Stimulated activated CD4-positive, alpha-beta T cell treated with anti-CD3 and anti-CD28 coated beads, Interleukin-1b, Interleukin-23, amount 100 ng/mL, for 1 hour (primary cell): ENCODE measurements at places on chromosomes 16 and 17.

GRCh38 chr16:89187032-89187769, 13.1 kb downstream of the SLC22A31 start:
- DNase-seq, result no peak

DNA sequence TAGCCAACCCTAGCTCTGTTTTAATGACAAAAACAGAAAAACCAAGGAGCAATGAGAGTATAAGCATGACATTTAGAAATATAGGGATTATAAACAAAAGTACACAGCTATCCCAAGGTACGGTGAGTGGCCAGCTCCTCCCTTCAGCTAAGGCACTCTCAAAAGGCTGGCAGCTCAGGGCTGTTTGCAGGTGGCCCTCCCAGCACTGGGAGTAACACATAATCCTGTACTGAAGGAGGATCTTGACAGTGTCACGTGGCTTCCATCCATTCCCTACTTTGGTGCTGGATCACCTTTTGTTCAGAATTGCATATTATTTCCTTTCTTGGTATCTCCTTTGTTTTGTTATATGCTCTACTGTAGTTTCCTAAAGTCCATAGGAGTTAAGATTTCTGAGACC, 500.8 kb downstream of the KCNJ18 start:
- DNase-seq, result no peak

DNA sequence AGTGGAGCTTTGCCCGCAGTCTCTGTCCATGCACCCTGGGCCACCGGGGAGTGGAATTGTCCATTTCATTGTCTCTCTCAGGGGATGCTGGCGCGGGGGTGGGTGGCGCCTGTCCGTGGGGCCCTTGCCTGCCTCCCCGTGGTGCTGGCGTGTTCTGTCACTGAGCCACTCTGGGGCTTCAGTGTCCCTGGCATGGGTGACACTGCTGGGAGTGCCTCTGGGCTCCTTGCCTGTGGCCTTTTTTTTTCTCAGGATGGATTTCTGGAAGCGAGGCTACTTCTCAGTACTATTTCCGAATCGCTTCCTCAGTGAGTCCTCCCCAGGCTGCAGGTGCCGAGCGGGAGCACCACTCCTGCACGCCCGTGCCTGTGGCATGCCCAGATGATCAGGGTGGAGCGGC, 55.0 kb downstream of the PDPK1 start:
- no peak for DNase-seq

GRCh38 chr17:1107777-1108477, 71.9 kb downstream of the ABR start:
- DNase-seq, result no peak

DNA sequence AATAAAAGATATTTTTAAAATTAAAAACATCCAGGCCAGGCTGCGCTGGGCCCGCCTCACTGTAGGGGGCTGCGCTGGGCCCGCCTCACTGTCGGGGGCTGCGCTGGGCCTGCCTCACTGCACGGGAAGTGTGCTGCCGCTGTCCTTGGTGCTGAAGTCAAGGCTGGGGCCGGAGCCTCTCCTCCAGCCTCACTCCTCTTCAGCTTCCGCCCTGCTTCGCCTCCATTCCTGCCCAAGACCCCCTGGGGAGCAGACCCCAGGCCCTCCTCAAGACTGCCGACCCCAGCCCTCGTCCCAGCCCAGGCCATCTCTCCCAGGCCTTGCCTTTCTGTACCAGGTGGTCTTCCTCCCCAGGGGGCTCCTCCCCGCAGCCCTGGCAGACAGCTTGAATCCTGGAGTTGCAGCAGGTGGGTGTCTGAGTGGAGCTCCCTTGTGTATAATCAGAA, 26.2 kb downstream of the ENDOV start:
- peak; percentile 22 for DNase-seq

DNA sequence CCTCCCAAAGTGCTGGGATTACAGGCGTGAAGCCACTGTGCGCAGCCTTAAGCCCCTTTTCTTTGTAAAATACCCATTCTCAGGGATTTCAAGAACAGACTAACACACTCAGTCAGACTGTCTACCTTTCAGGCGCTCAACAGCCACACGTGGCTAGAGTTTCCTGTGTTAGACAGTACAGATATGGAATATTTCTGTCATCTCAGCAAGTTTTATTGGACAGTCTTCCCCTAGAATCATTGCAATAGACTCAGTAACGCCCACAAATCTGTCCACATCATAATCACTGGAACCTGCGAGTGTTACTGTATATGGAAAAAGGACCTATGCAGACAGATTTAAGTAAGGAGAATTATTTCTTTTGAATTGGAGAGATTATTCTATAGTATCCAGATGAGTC, 160.5 kb downstream of the RBFOX1 start:
- no peak for DNase-seq

DNA sequence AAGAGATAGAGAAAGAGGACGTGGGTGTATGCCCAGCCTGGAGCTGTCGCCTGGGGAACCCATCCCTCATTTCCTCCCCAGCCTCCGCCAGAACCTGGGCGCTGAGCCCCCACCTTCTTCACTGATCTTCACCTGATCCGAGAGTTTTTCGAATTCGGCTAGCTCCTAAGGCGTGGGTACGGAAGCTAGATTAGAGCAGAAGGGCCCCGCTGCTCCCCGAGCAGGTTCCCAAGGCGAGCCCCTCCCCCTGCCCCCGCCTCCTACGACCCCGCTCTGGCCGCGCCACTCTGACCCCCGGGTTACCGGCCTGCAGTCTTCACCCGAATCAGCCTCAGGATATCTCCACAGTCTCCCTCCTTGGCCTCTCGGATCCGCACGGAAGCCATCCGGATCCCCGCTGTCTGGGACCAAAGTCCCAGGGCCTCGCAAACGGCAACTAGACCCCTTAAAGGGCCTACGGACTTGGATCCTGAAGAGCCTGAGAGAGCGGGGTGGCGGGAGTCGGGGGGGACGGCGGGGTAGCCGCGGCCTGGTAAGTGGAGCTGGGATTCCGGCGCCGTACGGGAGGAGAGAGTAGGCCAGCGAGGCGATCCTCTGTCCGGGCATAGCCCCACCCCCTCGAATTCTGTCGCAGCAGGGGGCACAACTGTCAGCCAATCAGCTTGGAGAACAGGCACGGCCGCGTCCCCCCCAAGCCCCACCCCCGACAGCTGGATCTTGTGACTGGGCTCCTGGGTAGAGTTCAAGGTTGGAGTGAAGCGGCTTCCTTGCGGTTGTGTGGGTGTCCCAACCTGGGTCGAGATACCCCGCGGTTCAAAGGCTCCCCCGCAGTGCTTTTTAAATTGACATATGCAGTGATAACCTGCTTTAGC, at the start of gene SAT2:
SAT2 (minus strand) TSS at position 572 of the 872 bp plus-strand sequence; CDS start at position 386, 186 bp downstream.
- DNase-seq, result peak; percentile 69

- no peak for DNase-seq
Observed at GRCh38 chr17:48236681-48237134, 129.1 kb downstream of the SNX11 start.

GRCh38 chr17:35314415-35315216, 58.8 kb downstream of the SLFN11 start:
- DNase-seq, result no peak

GRCh38 chr16:72876981-72877373, 171.0 kb downstream of the ZFHX3 start:
- no peak for DNase-seq

- no peak for DNase-seq
Observed at GRCh38 chr16:1258906-1259759, 3.3 kb downstream of the TPSD1 start.

DNA sequence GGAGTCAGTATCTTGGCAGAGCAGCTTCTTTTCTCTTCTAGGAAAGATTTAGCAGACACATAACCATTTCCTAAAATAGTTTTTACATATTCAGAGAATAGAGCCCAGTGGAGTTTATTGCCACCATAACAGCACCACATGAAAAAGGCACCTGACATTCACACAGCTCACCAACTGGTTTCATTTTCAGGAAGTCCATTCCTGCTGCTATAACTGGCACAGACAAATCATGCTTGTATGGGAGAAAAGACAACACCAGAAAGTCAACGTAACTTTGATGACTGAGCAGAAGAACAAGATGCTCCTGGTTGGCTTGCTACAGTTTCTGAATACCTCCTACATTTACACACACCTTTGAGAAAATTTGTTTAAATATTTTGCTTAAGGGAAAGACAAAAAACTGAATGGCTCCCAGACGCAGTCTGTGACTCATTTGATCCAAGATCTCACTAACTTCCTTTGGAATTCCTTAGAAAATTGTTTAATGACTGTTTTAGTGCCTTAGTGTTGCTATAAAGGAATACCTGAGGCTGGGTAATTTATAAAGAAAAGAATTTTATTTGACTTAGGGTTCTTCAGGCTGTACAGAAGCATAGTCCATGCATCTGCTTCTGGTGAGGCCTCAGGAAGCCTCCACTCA, 1380.6 kb downstream of the CDH8 start:
- no peak for DNase-seq

DNA sequence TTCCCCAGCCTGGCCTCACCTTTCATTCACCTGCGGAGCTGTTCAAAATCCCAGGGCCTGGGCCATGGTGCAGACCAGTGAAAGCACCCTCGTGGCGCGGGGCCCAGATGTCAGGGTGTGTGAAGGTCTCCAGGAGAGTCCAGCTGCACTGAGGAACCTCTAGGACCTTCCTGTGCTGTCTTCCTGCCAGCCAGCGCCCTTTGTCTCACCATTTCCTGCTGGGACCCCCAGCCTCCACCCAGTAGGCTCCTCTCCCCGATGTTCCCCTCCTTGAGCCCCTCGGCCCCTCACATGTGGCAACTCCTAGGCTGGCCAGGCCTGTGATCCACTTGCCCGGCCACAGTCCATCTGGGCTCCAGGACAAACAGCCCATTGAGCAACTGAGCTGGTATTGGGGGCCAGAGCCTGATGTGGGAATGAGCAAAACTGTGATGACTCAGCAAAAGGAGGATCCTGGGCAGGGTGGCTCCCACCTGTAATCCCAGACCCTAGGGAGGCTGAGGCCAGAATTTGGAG, 677 bp downstream of the SULT1A2 start:
- DNase-seq, result no peak

DNA sequence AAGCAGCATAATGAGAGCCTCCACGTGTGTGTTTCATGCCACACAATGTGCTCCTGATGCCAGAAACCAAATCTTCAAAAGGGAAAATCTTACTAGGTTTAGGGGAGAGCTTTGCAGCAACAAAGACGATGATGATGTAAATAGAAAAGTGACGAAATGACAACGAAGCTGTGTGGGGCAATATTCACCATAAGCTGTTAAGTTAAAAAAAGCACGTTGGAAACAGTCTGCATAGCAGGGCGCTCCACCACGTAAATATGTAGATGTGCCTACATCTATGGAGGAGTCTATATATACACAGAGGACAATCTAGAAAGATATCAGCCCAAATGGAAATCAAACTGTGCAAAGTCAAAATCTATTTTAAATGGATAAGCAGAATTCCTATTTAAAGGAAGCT, 61.0 kb downstream of the RPH3AL start:
- DNase-seq, result no peak

DNA sequence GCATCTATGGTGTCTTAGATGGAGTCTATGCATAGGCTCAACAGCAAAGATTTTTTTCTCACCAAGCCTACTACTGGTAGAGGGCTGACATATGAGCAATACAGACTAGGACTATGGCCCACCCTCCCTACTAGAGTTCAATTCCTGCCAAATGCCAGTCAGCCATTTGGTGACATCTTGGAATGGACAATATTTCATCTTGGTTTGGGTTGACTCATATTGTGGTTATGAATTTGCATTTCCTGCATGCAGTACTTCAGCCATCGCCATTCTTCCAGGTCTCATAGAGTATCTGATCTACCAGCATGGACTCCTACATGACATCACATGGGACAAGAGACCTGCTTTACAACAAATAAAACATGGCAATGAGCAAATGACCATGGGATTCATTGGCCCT, 778.1 kb upstream of the SOX9 start:
- DNase-seq, result no peak

DNA sequence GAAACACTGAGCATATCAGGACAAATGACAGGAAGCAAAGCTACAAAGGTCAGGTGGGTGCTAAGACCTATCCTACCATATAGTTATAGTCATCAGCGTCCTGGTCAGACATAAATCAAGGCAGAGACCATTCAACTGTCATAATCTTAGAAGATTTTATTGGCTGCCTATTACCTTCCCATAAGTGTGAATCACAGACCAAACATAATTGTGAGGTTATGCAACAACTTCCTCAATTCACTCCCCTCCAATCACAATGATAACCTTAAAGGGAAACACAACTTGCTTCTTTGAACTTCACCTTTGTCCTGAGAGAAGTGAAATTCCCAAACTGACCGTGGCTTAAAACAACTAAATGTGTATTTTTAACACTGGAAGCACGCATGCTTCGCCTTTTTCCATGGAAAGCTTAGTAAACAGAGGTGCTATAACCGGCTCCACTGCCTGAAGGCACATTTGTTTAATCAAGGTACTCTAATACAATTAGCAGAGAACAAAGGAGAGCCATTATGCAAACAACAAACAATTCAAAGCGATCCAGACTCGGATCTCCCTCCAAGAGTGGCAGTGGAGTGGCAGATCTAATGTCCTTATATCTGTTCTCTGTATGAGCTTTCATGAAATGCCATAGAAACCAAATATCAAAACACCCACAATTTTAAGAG, 84.9 kb downstream of the TMEM114 start:
- no peak for DNase-seq

GRCh38 chr17:78044280-78044835, 84.2 kb downstream of the TMC6 start:
- no peak for DNase-seq

GRCh38 chr17:78718575-78719208, 63.4 kb downstream of the CYTH1 start:
- DNase-seq, result no peak

GRCh38 chr17:9484789-9485188, 90.8 kb downstream of the STX8 start:
- DNase-seq, result no peak

- no peak for DNase-seq
Observed at GRCh38 chr17:72572604-72573491, 452.0 kb downstream of the SOX9 start.

- no peak for DNase-seq
Observed at GRCh38 chr17:73787076-73788059, 143.1 kb upstream of the SDK2 start.

DNA sequence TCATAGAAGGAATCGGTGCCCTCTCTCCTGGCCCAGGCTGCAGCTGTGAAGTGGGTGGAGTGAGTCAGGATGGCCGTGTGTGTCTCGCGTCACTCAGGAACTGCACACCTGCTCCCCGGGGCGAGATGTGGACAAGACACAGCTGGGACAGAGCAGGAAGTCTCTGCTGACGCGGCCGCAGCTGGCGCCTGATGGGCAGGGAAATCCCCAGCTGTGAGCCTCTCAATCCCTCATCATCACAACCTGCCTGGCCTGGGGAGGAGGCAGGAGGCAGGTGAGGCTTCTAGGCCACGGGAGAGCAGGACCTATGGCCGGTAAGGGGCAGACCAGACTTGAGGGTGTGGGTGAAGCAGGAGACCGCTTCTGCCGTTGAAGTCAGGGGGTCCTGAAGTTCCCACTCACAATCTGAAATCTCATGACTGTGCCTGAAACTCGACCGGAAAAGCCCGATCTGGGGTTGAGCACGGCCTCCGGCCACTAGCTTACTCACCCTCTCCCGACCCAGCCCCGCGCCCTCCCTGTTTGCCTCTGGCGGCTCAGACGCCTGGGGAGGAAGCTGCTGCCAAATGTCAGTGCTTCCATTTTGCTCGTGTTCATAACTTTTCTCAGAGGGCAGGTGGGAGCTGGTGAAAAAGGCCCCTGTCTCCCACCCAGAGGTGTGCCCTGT, 1.1 kb upstream of the TRPV3 start:
- no peak for DNase-seq

- DNase-seq, result no peak
Observed at GRCh38 chr17:42508426-42509165, 27.4 kb upstream of the NAGLU start.

GRCh38 chr16:11409398-11409797, 64.1 kb downstream of the RMI2 start:
- no peak for DNase-seq

GRCh38 chr17:54235571-54235970, 412.8 kb downstream of the KIF2B start:
- DNase-seq, result no peak
